ENCODE measurements at places on chromosomes 5 and 9.

- DNase-seq, result no peak
Measured at GRCh38 chr9:130297371-130297770, 31.8 kb downstream of the HMCN2 start.

DNA sequence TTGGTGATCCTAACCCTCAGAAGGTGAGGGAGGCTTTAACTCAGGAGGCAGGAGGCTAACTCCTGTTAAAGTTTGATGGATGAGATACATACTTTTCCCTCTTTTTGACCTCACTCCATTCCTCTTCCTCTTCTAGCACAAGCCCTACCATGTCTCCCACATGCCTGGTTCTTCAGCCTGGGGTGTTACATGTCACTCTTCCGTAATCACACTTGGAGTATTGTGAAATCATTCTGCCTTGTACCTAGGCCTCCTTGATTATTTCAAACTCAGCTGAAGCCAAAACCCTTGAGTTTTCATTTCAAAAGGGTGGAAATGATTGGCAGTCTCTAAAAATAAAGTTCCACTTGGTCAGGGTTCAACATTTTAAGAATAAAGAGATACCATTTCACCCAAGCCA, 1.8 kb downstream of the PLAC8L1 start:
- DNase-seq, result no peak

- DNase-seq, result no peak
Measured at GRCh38 chr5:68070591-68071281, 144.8 kb upstream of the PIK3R1 start.

GRCh38 chr5:43294226-43294625, 19.0 kb downstream of the HMGCS1 start:
- no peak for DNase-seq

- DNase-seq, result no peak
Measured at GRCh38 chr9:35227284-35227683, 65.5 kb downstream of the UNC13B start.

DNA sequence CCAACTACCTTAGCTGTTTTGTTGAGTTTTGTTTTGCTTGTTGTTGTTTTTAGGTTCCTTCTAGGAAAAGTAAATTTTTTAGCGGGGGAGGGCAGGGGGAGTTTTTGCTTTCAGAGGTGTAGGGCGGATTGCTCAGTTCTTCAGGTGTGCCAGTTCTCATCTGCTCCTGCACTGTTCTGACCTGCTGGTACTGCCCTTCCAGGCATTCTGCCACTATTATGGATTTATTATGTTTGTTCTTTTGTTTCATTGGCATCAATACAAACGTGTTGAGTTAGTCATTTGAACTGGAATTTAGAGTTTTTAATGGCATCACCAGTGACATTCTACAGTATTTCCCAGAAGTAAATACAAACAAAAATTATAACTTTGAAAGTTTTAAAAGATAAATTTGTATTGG, 26.0 kb downstream of the ERCC6L2 start:
- no peak for DNase-seq

DNA sequence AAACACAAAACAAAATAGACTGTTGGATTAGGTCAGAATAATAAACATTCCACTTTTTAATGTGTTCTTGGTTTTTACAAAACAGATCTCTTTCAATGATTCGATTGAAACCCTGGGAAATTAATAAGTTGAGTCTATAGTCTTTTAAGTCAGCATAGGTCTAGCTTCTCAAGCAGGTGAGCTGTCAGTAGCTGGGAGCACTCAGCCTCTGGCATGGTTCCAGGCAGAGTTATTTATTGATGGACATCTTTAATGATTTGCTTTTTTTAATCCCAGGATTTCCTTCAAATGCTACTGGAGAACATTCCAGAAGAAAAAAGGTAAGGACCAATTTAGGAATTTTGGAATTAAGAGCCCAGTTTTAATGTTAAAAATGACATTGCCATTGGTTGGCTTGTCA, 241.0 kb downstream of the AOPEP start:
- DNase-seq, result no peak

DNA sequence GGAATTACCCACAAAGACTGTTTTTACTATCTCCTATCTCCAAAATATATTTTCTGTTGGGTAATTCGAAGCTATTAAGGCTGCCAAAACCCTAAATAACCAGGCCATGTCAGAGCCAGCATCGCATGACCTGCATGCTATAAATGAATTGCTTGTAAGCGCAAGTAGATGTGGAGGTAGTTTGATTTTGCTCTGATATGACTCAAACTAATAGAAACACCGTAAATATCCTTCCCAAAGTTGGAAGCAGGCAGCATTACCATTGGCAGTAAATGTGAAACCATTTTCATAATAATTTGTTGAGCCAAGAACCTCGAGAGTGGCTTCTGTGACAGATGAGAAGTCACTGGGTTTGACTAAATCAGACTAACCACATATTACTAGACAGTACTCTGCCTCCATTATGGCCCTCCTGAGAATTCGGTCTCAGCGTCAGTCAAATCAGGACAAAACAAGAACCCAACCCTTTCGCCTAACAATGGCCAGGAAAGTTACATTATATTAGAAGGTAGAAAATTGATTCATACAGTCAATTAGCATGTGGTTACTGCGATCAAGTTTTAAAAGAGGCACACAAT, 289.8 kb downstream of the SPOCK1 start:
- DNase-seq, result no peak

DNA sequence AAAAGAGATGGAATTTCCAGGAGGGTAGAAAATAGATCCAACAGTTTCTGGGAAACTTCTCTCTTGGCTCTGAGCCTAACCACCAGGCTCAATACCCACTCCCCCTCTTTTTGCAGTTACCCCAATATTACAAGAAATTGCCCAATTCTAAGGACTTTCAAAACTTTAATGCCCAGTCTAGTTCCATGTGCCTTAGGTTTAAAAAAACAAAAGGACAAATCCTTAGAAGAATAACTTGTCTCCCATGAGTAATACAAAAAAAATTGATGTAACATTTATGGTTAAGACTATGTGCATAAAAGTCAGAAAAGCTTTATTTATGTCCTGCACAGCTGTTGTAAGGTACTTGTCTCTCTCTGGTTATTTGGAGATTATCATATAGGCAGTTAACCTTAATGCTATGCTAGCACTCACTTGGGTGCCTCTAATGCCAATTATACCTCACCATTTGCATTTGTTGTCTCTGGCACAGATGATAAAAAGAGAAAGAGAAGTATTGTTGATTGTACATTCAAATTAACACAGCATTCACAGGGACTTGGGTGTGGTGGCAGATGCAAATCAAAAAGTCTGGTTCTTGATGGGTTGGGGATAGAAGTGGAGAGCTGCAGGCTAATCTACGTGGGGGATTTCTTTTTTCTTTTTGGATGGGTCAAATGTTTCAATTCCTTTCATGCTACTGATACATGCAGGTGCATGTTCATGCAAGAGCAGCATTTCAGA, 159.4 kb downstream of the PIK3R1 start:
- DNase-seq, result no peak

GRCh38 chr9:111301195-111301594, 28.8 kb downstream of the OR2K2 start:
- no peak for DNase-seq

GRCh38 chr5:154194345-154195329, 4.1 kb downstream of the GALNT10 start:
- DNase-seq, result no peak

- DNase-seq, result no peak
Measured at GRCh38 chr9:71984403-71984802, 73.0 kb downstream of the C9orf85 start.

GRCh38 chr5:54558362-54558761, 40.8 kb downstream of the SNX18 start:
- DNase-seq, result no peak

GRCh38 chr5:40652441-40653220, 27.1 kb upstream of the PTGER4 start:
- no peak for DNase-seq

DNA sequence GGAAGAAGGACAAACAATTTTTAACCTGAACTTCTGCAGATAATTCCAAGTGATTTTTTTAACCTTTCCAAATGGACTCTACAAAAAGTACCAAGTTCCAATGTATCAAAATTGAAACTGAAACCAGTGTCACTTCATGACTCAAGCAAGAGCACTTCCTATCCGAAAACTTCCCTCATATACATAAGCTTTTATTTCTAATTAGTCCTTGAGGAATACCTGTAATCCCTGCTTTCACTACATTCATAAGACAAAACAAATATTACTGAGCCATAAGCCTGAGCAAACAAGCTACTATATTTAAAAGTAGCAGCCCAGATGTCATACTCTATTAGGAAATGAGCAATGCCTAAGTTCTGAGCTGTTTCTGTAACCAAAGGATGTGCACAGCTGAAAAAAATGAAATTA, 224.4 kb downstream of the EBF1 start:
- DNase-seq, result no peak

GRCh38 chr9:131465401-131465800, 37.3 kb upstream of the POMT1 start:
- DNase-seq, result no peak

DNA sequence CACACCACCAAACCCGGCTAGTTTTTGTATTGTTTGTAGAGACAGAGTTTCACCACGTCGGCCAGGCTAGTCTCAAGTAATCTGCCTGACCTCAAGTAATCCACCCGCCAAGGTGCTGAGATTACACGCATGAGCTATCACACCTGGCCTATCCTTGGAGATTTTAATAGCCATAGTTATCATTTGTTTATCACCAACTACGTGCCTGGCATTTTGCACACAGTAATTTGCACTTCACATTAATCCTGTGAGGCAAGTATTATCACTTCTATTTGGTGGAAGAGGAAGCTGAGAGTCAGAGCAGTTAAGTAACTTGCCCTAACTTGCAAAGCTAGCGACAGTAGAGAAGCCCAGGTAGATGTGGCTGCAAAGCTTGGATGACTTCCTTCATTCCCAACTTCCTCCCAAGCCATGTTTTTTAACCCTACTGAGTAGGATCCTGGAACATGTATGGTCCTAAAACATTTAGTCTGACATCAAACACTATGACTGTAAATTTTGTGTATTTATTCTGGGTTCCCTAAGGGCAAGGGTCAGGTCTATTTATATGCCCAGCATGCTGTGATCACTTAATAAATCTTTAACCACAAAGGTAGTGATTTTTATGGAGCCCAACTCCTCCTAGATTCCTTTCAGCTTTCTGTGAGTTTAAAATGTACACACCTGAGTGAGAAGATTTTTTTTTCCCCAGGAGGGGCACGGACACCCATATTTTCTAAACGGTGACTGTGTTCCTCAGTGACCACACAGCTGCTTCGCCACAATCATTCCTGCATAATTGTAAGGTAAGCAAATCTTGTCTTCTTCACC, 100.2 kb upstream of the RAI14 start:
- DNase-seq, result no peak

DNA sequence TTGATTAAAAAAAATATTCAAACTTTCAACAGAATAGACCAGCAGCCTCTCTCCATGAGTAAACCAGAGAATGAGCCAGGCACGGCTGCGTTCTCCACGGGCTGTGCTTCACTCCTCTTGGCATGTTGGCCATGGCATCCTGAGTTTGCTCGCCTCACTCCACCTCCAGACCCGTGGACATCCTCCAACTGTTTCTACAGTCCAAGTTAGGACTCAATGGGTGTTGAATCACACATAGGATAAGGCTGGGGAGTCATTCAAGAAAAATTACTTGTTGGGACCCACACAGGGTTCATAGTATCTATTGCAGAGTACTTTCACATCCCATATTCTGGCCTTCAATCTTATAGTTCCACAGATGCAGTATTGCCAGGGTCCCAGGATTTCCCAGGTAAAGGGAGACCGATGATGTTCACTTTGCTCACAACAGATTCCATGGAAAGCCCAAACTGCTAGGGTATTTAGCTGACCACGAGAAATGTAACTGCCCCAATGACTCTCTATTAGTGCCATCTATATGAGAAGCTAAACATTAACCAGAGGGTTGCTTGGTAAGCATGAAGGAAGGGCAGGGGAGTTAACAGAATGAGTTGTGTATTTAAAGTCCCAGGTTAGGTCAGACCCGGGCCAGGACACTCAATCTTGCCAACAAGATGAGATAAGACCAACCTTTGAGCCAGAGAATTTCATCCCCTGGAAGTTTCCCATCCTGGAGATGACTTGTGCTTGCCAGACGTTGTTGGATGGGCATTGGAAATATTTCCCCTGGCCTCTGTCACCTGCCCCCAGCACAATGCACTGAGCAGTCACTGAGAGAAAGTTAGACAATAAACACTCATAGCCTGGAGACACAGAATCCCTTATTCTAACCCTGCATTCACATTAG, 19.7 kb upstream of the GDA start:
- no peak for DNase-seq

DNA sequence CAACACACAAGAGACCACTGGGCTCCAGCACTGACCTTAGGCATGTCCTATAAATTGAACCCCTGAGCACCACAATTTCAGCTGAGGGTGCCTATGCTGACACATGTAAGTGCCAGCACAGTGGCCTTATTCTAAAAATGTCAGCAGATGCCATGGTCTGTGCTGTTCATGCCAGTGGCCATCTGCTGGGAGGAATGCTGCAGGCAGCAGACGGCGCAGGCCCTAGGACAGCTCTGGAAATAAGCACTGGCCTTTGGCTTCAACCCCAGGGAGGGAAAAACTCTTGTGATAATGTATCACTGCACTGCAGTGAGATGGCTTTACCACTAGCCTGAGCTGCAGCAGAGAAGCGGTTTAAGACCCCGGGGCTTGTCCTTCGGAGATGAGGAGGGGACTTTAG, 98.5 kb downstream of the SYK start:
- no peak for DNase-seq

- DNase-seq, result no peak
Measured at GRCh38 chr9:71706176-71706575, 62.1 kb downstream of the CEMIP2 start.

- no peak for DNase-seq
Measured at GRCh38 chr9:462121-462520, 247.5 kb downstream of the DOCK8 start.

DNA sequence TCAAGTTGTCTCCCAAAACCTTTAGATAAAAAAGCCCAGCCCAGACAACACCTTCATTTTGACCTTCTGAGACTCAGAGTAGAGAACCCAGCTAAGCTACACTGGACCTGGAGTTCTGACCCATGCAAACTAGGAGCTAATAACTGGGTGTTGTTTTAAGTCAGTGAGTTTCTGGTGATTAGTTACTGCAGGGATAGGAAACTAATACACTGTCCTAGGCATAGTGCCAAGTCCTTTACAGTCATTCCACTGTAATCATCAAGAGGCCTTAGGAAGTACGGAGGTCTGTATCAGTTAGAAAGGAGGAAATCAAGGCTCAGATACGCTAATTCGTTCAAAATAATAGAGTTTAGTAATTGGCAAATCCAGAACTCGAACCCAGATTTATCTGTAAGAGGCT, 197.9 kb downstream of the KCTD16 start:
- no peak for DNase-seq

DNA sequence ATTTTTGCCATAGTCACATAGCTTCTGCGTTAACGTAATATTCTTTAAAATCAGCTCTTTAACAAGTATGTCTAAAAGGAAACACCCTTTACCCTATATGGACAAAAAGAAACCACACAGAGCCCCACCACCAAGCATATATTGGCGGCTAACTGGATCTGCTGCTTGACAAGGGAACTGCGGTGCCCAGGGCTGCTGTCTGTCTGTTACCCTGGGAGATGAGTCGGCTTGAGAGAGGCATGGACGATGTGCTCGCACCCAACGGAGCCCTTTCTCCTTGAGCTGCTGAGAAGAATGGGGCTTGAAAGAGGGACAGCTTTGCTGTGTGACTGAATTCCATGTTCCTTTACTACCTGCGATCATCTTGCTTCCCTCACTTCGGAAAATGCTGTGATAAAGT, 158.6 kb upstream of the SHB start:
- DNase-seq, result peak; percentile 49

Measured in vagina (tissue), 2 donors.